ENCODE measurements at places on chromosomes 7 and 10.

GRCh38 chr7:16655394-16655793, 9.4 kb downstream of the BZW2 start:
- no peak for DNase-seq

GRCh38 chr7:151006590-151007300, 15.9 kb downstream of the NOS3 start:
- no peak for DNase-seq

GRCh38 chr10:106158241-106158640, 1006.3 kb downstream of the SORCS1 start:
- DNase-seq, result no peak

GRCh38 chr7:141483044-141483443, 68.2 kb upstream of the AGK start:
- no peak for DNase-seq

DNA sequence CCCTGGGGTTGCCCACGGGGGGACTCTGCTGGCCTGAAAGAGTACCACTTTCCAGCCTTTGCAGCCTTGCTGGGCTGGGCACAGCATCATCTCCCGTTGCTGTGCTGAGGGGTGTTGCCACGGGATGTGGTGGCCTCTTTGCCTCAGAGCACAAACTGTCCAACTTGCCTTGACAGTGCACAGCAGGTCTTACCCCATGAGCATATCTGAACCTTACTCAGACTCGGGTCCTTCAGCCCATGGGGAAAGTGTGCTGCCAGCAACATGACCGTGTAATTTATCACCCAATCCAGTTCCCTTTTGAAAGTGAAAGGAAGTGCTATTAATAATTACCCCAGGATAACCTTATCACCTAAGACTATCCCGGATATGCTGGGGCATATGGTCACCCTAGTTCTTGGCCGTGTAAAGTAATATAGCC, 46.8 kb downstream of the TBXAS1 start:
- DNase-seq, result no peak

All from stimulated activated CD8-positive, alpha-beta memory T cell treated with anti-CD3 and anti-CD28 coated beads, Interleukin-4, amount 100 ng/mL, for 1 hour (primary cell).